ENCODE measurements at places on chromosomes 12 and 14. TPM values are rescaled to one million over a fixed set of nuclear protein-coding genes. Genes with fewer than 3 reads are reported as not detected.

DNA sequence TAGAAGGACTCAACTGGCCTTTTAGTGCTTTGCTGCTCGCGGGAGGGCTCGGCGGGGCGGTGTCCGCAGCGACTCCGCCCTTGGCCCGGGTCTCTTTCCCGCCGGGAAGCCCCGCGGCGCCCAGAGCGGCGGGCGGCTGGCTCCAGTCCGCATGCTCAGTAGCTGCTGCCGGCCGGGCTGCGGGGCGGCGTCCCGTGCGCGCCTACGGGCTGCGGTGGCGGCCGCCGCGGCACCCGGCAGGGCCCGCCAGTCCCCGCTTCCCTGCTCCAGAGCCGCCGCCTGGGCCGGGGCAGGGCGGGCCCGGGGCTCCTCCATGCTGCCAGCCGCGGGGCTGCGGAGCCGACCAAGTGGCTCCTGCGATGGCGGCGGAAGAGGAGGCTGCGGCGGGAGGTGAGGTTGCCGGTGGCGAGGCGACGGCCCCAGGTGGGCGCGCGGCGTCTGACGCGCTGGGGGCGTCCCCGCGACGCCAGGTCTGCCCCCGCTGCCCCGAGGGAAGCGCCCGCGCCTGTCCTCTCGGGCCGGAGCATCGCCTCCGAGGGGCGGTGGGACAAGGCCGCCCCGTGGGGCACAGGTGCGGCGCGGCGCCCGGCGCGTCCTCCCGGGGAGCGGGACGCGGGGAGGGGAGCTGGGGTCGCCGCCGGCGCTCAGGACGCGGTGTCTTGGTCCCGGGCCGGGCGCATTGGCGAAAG is at the start of gene BMAL2:
TSS of gene BMAL2 (plus strand) at position 123 of the 689 bp plus-strand sequence. CDS start at position 360, 237 bp downstream.
- H3K4me3 ChIP-seq, result peak within 1 kb of the TSS; percentile 92
- H3K36me3 ChIP-seq, result peaks cover 2% of the 10 kb centered on the region
- H3K27ac ChIP-seq, result peak within 1 kb of the TSS; percentile 66

GRCh38 chr12:116261525-116262100 is 15.9 kb downstream of the MED13L start:
- no peak overlapping the region for H3K4me3 ChIP-seq
- H3K27me3 ChIP-seq, result no peaks in the 10 kb centered on the region
- no peak for DNase-seq
- peak overlapping the region; percentile 16 for H3K27ac ChIP-seq
- no peaks in the 10 kb centered on the region for H3K36me3 ChIP-seq

- no peak overlapping the region for H3K27ac ChIP-seq
- no peaks in the 10 kb centered on the region for H3K36me3 ChIP-seq
- H3K4me1 ChIP-seq, result no peaks in the 10 kb centered on the region
- no peak for DNase-seq
- no peak overlapping the region for H3K4me3 ChIP-seq
Measured at GRCh38 chr12:78279567-78279966, 448.9 kb downstream of the NAV3 start.

- H3K36me3 ChIP-seq, result no peaks in the 10 kb centered on the region
- H3K4me3 ChIP-seq, result no peak overlapping the region
- no peak overlapping the region for H3K27ac ChIP-seq
- DNase-seq, result no peak
- no peaks in the 10 kb centered on the region for H3K4me1 ChIP-seq
Measured at GRCh38 chr14:97377550-97377949, 580.4 kb downstream of the VRK1 start.

DNA sequence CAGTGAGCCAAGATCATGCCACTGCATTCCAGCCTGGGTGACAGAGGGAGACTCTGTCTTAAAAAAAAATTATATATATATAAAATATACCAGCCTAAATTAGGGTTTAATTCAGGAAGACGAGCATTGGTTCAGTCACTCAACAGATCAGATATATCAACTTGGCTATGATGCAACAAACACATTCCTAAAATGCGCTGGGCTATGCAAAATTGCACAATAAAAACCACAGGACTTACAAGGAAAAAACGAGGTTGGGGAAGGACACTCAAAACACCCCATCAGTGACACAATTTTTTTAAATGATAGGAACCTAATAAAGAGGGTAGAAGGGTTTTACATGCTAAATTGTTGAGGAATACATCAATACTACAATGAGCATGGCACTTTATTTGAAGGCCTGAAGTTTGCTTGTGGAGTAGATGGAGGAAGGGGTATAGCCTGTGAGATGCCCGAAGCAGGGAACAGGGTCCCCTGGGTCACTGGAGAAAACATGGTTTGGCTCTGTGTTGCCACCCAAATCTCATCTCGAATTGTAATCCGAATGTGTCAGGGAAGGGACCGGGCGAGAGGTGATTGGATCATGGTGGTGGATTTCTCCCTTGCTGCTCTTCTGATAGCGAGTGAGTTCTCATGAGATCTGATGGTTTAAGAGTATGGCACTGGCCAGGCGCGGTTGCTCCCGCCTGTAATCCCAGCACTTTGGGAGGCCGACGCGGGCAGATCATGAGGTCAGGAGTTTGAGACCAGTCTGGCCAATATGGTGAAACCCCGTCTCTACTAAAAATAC is 71.2 kb downstream of the TNFAIP2 start:
- no peaks in the 10 kb centered on the region for H3K36me3 ChIP-seq
- H3K4me3 ChIP-seq, result no peak overlapping the region
- H3K27me3 ChIP-seq, result peaks cover 15% of the 10 kb centered on the region
- peaks cover 5% of the 10 kb centered on the region for H3K4me1 ChIP-seq
- H3K27ac ChIP-seq, result no peak overlapping the region

The SERPINA10 gene
- total RNA-seq, result not detected

DNA sequence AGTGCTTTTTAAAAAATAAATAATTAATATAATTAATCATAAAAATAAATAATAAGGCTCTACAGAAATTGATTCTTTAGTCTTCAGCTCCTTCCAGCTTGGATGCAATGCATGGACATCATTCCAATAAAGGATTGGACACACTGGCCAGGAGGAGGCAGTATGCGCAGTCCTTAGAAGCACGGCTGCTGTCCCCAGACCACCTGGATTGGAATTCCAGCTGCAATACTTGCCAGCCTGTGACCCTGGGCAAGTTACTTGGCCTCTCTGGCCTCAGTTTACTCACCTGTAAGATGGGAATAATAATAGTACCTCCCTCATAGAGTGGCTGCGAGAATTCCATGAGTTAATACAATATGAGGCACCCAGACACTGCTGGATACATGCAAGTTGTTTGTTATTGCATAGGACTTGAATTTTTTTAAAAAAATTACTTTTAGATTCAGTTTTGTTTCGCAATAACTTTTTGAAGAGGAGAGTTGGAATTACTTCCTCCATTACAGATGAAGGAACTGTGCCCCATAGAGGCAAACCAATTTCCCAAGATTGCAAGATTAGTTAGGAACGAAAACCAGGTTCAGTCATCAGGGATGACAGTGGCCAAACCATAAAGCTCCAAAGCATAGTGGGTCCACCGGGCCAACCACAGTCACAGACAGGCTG is 12.2 kb downstream of the RPH3A start:
- DNase-seq, result no peak
- no peaks in the 10 kb centered on the region for H3K4me1 ChIP-seq
- H3K27me3 ChIP-seq, result peaks cover 3% of the 10 kb centered on the region
- no peak overlapping the region for H3K27ac ChIP-seq

The MLEC gene
- total RNA-seq, result 129 TPM

DNA sequence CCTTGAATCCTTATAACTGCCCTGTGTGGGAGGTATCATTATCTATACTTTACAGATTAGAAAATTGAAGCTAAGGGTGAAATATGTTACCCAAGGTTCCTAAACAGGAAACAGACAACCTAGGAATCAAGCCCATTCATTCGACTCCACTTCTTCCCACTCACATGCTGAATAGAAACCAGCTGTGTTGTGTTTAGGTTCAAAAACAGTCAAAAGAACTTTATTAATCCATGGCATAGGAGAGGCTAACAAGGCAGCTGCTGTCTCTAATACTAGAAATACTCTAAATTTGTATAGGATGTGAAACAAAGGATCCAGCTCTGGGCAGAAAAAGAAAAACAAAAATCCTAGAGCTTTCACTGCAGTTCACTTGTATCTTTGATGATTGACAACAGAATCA is 9.9 kb downstream of the AMDHD1 start:
- no peak overlapping the region for H3K27ac ChIP-seq
- H3K36me3 ChIP-seq, result no peaks in the 10 kb centered on the region
- H3K4me1 ChIP-seq, result no peaks in the 10 kb centered on the region
- no peak for DNase-seq
- no peak overlapping the region for H3K4me3 ChIP-seq
- H3K27me3 ChIP-seq, result peaks cover 56% of the 10 kb centered on the region

DNA sequence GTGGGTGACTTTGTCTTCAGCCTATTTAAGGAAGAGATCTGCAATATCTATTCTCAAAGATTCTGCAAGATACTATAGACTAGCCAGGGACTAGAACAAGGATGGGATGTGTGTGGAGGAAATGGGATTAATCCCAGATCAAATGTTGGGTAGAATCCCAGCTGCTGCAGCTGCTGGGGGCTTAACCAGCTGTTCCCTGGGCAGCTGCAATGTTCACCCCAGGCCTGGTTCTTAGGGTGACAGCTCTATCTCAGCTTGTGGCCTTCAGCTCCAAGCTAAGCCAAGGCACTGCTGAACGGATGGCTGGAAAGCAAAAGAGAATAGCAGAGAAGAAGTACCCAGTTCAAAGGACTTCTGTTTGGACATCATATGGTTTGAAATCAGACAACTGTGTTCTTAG is 10.0 kb upstream of the RHEBL1 start:
- no peak overlapping the region for H3K4me3 ChIP-seq
- peaks cover 18% of the 10 kb centered on the region for H3K27me3 ChIP-seq
- no peak for DNase-seq
- no peaks in the 10 kb centered on the region for H3K4me1 ChIP-seq

The CRIP2 gene
- total RNA-seq, result 191 TPM

DNA sequence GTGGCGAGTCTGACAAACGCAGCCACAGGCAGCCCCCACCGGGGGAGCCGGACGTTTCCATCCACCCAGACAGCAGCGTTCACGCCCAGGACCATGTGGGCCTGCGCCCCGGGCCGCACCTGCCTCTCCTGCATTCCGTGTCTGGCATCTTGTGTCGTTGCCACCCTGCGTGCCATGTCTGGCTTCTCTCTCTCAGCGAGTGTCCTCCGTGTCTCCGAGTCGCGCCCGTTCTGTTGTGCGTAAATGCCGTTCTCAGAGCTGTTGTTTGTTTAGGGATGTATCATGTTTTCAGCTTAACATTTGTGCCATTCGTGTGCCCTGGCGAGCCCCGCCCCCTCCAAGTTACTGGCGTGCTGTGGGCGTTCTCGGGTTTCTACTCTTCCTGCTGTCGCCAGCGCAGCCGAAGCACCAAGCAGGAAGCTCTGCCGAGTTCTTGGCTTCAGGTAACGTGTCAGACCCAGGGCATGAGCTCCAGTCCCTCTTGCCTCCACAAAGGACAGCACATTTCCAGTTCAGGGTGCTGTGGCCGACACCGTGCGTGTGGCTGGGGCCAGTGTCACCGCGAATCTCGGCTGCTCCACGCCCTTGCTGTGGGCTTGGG is 34.6 kb downstream of the NOC4L start:
- H3K4me1 ChIP-seq, result no peaks in the 10 kb centered on the region
- no peak for DNase-seq
- H3K27me3 ChIP-seq, result peaks cover 43% of the 10 kb centered on the region
- no peaks in the 10 kb centered on the region for H3K36me3 ChIP-seq

- no peak overlapping the region for H3K4me3 ChIP-seq
- peaks cover 5% of the 10 kb centered on the region for H3K4me1 ChIP-seq
- no peak overlapping the region for H3K27ac ChIP-seq
- peaks cover 2% of the 10 kb centered on the region for H3K36me3 ChIP-seq
Measured at GRCh38 chr12:122858591-122859302, 23.5 kb downstream of the HIP1R start.

- no peak overlapping the region for H3K27ac ChIP-seq
- H3K4me3 ChIP-seq, result no peak overlapping the region
- H3K27me3 ChIP-seq, result peaks cover 2% of the 10 kb centered on the region
- no peaks in the 10 kb centered on the region for H3K36me3 ChIP-seq
- no peak for DNase-seq
- no peaks in the 10 kb centered on the region for H3K4me1 ChIP-seq
Measured at GRCh38 chr12:30211743-30212142, 428.0 kb upstream of the TMTC1 start.

DNA sequence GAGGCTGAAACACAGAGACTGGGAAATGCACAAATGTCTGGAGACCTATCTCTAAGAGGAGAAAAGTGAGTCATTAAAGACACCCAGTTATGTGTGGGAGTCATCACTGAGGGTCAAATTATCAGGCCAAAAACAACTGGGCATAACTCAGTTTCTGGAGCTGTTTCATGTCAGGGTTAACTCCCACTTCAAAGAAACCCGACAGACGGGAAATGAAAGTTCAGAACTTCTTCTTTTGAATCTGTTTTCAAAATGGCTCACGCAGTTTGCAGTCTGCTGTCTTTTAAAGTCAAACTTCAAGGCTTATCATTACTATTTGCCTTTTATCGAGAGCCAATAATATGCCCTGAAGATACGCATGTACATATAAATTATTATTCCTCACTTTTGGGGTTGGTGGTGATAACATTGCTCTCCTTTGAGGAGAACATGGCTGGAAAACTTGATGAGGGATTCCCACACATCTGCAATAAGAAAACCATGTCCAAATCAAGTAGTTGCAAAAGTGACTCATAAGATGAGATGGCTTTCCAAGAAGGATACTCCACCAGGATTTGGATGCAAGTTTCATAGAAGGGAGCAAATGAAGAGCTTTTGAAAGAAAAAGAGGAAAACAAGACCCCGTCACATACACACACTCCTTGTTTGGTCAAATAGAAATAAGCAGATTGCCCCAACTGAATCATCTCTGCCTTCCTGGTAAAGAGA is 341.4 kb downstream of the ADAMTS20 start:
- no peak overlapping the region for H3K4me3 ChIP-seq
- H3K27ac ChIP-seq, result no peak overlapping the region
- H3K36me3 ChIP-seq, result no peaks in the 10 kb centered on the region
- no peaks in the 10 kb centered on the region for H3K27me3 ChIP-seq
- DNase-seq, result no peak
- H3K4me1 ChIP-seq, result peaks cover 13% of the 10 kb centered on the region

DNA sequence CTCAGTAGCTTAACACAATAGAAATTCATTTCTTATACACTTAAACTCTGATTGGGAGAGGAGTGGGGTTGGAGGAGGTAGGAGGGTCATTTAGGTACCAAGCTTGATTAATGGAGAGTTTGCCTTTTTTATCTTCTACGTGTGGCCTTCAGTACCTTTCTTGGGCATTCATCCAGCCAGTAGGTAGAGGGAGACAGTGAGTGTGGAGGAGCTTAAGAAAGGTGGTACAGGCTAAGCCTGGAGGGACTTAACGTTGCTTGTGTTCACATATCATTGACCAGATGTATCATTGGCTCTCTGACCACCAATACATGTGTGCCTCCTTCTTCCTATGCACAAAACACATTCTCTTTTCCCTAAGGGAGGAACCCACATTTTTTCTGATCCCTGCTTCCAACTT is 232.9 kb upstream of the CRY1 start:
- peaks cover 1% of the 10 kb centered on the region for H3K4me1 ChIP-seq
- H3K4me3 ChIP-seq, result no peak overlapping the region
- no peak for DNase-seq
- H3K27me3 ChIP-seq, result peaks cover 46% of the 10 kb centered on the region
- no peak overlapping the region for H3K27ac ChIP-seq

GRCh38 chr12:4824380-4824779 is 85.3 kb upstream of the KCNA1 start:
- no peak for DNase-seq
- no peak overlapping the region for H3K27ac ChIP-seq
- H3K36me3 ChIP-seq, result no peaks in the 10 kb centered on the region
- no peaks in the 10 kb centered on the region for H3K27me3 ChIP-seq

Measured in osteocyte (in vitro differentiated cells).